Renal cortex interstitium (tissue), 15 donors: ENCODE measurements at places on chromosomes 1 and 21. TPM values are rescaled to one million over a fixed set of nuclear protein-coding genes. Genes with fewer than 3 reads are reported as not detected.

The AMY1B gene
- polyA plus RNA-seq: not detected

The GPR161 gene
- polyA plus RNA-seq: 16.7 TPM

The UBXN10 gene
- polyA plus RNA-seq: 5.5 TPM

The EEIG2 gene
- polyA plus RNA-seq: 15.7 TPM

The CALML6 gene
- 0.73 TPM for polyA plus RNA-seq

The CLIC6 gene
- polyA plus RNA-seq: 1.6 TPM

The NCAM2 gene
- 7.0 TPM for polyA plus RNA-seq

The ZRANB2 gene
- polyA plus RNA-seq: 224 TPM

DNA sequence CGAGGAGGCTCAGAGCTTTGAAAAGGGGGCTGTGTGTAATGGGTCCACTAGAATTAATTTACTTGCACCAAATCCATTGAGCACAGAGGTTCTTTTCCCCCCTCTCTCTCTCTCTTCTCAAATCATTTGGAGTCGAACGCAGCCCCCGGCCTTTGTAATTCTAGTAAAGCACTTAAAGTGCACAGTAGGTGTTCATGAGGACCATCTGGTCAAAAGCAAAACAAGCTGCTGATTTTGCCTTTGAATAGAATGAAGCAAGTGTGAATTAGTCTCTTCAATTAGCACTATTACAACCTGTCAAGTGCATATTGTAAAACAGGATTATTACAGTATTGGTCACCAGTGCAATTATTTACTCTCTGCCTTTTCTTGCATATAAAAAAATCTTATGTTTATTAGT is 259.9 kb downstream of the FAF1 start:
- DNase-seq: no peak

DNA sequence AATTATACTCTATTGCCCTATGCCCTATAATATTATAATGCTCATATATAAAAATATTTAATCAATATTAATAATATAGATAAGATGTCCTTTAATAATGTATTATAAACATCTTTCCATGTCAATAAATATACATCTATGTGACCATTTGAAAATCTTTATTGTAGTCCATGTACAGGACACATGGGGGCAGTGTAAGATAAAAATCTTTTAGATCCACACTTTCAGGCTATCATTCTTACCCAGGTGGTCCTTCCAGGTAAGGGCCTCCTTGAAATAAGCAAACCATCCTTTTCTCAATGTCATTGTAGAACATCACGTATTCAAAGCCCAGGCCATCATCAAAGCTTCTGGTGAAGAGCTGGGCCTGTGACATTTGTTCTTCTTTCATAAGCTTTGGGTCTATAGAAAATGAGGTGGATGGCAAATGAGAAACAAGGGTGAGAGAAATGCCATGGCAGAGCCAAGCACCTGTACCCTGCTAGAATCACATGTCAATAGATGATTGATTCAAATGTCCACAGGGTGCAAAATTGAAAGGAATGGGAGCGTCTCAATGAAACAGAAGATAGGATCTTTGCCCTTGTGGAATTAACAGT is 20.2 kb downstream of the THEM4 start:
- DNase-seq: no peak

GRCh38 chr1:11124965-11125364 is 25.3 kb upstream of the EXOSC10 start:
- no peak for DNase-seq

DNA sequence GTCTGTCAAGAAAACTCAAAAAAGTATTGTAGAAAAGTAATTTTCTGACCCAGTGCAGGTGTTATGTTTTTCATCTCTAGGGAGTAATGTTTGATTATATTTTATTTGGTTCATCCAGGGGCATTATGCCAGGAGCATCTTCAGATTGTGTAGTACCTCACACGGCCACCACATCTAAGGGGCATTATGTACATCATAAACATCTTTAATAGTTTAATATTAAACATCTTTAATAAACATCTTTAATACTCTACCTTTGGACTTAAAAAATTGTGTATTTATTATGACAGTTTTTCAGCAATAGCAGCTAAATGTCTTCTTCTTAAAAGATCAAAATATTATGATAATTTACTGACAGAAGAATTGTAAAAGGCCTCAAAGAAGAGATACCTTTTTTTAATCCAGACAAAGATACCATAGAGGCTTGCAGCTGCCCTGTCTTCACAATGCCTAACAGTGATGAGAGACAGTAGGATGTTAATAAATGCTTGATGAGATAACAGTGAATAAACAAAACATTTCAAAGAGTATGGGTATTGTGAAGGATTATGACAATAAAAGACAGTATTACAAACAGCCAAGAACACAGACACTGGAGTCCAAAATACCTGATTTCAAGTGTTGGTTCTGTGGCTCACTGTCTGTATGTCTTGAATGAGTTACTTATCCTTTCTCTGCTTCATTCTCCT is 240.9 kb upstream of the ADGRL2 start:
- no peak for DNase-seq

GRCh38 chr1:42841010-42841409 is 5.4 kb upstream of the ZNF691 start:
- DNase-seq: no peak

- no peak for DNase-seq
These were observed 43.4 kb downstream of the CDCP2 start for GRCh38 chr1:54109129-54110090.

DNA sequence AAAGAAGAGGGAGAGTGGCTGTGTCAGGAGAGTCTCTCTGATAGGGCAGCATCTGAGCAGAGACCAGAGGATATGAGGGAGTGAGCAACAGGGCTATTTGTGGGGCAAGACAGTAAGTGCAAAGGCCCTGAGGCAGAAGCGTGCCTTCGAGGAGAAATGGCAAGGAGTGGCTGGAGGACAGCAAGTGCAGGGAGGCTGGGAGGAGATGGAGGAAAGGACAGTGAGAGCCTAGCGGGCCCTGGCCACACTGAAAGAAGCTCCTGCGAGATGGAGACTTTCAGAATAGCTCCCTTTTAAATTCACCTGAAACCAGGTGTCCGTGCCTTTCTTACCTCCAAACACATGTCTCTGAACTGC is 25.2 kb downstream of the EXOC8 start:
- no peak for DNase-seq

DNA sequence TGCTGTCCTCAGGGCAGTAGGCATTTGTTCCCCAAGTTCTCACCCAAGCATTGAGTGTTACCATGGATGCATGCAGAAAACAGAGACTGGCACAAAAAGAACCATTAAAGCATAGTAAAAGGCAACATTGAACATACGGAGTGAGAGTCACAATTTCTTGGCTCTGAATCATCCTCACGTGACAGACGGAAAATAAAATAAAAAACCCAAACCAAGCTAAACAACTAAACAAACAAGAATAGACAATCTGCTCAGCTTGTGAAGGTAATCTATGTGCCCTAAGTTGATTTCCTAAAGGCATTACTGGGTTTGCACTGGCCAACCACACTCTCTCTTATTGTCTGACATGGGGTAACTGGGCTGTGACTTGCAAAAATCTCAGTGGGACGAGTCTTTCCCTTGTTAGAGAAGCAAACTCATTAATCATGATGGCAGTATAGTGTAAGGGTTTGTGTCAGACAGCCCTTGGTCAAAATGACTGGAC is 306.0 kb downstream of the ASTN1 start:
- DNase-seq: no peak

DNA sequence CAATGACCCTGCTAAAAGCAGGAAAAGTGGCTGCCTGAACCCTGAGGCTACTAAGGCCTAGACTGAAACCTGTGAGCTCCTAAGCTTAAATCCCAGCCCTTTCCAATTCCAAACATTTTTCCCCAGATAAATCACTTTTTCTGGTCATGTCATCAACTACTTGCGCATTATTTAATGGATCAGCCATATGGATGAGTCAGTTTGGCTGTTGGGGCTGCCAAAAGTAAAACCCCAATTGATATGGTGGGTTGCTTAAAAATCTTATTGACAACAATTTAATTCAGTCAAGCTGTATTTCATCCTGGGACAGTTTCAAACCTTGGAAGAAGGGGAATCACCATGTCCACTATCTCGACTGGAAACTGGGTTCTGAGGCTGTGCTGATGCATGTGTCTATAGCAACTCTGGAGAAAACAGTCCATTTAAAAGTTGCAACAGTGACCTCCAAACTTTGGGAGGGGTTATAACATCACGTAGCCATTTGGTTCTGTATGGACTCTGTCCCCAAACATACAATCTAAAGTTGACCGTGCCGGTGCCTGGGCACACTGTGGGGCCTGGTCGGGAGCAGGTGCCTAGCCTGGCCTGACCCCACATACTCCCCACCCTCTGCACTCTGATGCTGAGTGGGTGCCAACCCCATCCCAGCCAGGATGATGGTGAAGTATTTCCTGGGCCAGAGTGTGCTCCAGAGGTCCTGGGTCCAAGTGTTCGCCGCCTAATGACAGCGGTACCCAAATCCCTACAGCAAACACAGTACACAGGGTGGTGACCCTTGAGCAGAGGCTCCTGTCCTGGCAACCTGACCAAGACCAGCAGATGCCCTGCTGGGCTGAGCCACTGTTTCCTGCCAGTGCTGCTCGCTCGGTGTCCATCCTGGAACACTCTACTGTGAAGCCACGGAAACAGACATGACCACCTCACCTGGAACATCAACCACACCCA is 46.5 kb upstream of the LRRC52 start:
- DNase-seq: no peak

DNA sequence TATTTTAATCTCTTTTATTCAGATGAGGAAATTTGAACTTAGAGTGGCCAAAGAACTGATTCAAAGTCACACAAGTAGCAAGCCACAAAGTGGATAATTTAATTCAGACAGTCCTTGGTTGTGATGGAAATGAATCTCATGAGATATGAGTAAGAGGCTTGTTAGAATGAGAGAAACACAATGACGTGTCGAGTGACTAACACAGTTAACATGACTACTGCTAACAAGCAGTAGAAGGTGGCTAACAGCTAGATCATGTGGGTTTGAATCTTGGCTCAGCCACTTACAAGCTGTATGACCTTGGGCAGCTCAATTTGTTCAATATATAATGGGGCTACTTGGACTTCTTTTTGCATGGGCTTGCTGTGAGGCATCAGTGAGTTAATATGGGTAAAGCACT is 104.5 kb upstream of the LMO4 start:
- DNase-seq: no peak

DNA sequence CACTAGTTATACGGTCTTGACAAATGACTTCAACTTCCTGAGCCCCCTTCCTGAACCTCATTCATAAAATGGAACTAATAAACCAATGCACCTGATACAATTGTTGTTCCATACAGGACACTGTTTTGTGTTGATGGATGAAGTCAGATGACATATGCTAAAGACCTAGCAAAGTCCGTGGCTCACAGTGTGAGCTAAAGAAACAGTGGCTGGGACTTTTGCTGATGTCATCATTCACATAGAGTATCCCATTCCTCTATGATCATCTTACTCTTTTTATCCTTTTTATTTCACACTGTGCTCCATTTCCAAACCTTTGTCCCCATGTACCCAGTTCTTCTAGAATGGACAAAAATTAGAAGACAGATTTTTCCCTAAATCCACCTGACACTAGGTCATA is 83.7 kb upstream of the KAZN start:
- no peak for DNase-seq

- peak; percentile 76 for DNase-seq
These were observed 6.6 kb upstream of the SMIM12 start for GRCh38 chr1:34865981-34866761.

DNA sequence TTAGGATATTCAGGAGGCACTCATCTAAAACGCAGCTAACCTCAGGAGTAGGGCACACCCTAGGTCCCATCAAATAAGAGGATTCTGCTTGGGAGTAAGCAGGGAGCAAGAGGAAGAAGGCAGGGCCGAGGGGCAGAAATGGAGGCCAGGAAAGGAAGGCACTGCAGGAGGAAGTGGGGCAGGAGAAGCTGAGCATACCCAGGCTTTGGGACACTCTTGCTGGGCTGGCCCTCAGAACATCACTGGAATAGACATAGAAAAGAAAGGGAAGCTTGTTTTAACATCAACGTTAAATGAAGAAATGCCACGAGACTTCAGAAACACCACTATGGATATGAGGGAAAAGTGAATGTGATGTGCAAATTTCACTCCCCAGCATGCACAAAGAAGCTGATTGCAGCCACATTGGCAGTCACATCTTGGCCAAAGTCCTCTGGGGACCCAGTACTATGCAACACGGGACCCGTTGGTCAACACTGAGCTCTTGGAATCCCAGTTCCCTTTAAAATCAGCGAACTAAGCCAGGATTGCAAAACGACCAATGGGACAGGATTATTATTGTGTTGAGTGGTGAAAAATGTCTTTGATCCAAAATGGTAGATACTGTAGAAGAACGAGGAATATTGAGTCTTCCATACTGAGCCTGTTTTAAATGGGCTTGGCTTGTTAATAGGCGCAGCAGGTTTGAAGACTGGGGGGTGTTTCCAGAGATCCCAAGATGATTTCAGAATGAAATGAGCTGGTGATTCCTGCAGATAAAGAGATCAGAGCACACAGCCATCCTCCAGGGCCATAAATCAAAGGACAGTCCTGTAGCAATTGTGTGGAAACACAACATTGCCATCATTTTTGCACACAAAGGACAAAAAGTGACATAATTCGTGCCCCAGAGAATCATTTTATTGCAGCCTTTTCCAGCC is 152.4 kb downstream of the TOMM20 start:
- no peak for DNase-seq

DNA sequence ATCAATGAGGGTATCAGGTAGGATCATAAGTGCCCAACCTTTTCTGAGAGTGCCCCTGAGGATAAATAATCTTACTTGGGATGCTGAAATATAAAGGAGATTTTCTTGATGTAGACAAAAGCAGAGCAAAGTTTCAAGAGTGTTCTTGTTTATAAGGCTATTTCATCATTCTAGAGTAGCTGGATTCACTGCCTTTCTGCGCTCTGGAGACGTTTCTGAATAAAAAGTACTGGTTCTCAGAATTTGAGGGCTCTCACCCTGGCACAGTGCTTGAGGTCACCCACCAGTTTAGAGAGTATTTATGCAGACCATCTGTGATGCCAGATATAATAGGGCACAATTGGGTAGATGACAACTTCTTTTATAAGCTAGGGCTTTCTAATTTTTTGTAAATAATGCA is 103.3 kb downstream of the GDAP2 start:
- DNase-seq: no peak

DNA sequence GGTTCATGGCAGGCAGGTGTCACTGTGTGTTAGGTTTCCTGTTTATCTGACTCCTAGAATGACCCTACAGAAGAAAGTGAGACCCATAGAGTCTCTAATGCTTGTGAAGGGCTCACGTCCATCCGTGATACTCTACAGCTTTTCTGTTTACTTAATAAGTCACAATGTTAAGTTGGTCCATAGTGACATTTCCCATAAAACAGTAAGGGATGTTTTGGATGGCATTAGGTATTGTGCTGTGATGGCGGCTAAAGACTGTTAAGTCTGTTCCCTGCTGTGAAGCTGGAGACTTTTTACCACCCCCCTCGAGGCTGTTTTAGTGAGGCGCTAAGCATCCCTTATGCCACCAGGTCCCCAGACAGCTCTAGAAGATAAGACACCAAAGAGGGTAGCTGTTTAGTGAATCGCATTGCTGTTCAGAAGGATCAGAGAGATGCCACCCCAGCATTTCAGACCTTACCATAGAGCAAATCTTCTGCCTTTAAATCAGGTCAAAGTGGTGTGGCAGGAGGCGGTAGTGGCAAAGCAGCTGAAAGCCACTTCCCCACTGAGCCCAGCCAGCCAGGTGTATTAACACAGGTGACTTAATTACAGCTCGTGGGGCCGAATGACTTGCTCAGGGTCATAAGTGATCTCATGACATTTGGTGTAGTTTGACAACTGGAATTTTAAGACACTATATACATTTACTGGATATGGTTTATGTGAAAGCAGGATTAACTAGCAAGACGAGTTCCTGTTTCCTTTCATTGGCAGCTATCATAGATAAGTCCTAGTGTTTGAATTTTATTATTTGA is 25.0 kb downstream of the SLC37A1 start:
- no peak for DNase-seq
